ENCODE measurements at places on chromosomes 7 and 10.

- peak; percentile 24 for DNase-seq
Observed at GRCh38 chr10:78960316-78960800, 108.4 kb upstream of the ZMIZ1 start.

GRCh38 chr7:45457591-45457990 lies 116.6 kb upstream of the ADCY1 start:
- no peak for DNase-seq

GRCh38 chr7:51187941-51188340 lies 128.7 kb downstream of the COBL start:
- DNase-seq = no peak

DNA sequence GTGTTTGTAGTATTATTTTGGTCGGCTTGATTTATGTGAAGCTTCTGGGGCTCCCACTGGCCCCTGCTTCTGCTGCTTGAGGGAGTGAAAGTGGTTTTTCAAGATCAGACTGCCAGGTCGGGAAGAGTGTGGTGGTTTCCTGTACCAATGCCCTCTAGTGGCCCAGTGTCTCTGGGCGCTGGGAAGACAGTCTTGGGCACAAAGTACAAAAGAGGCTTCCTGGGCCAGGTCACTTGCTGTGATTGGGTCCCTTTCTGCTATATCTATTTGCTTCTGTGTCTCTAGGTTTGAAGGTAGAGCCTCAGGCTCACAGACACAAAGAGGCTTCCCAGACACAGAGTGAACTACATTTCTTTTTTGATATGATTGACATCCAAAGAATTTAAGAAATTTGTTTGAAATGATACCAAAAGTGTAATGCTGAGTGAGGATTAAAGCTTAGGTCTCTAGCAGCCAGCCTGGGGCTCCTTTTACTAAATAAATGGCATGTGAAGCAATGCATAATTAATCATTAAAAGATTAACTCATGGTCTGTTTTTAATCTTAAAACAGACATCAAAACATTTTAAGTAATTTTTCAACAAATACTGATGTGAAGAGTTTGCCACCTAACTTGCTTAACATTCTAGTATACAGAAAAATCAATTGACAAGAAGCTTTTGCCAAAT lies 36.3 kb downstream of the ABCB1 start:
- DNase-seq = peak; percentile 32

- no peak for DNase-seq
Observed at GRCh38 chr10:68046642-68047041, 28.4 kb downstream of the HERC4 start.

GRCh38 chr10:100553929-100554328 lies 18.2 kb downstream of the HIF1AN start:
- DNase-seq = no peak

DNA sequence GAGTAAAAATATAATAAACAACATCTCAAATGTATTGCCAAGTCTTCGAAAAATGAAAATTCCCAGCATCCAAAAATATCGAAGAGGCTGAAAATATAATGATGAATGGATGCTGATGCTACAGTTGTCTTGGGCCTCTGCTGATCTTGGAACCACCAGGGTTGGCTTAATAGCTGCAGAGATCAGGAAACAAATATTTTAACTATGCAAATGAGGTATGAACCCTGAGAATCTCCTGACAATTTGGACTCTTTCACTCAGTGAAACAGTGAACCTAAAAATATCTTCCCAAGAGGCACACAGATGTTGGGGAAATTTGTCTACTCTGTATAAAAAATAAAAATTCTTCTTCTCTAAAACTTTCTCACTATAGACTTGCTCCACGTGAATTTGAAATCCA lies 97.7 kb upstream of the EGFR start:
- DNase-seq = no peak

GRCh38 chr7:141911391-141911790 lies 4.8 kb upstream of the OR9A4 start:
- no peak for DNase-seq

GRCh38 chr7:157469181-157470016 lies 132.6 kb downstream of the DNAJB6 start:
- DNase-seq = no peak

DNA sequence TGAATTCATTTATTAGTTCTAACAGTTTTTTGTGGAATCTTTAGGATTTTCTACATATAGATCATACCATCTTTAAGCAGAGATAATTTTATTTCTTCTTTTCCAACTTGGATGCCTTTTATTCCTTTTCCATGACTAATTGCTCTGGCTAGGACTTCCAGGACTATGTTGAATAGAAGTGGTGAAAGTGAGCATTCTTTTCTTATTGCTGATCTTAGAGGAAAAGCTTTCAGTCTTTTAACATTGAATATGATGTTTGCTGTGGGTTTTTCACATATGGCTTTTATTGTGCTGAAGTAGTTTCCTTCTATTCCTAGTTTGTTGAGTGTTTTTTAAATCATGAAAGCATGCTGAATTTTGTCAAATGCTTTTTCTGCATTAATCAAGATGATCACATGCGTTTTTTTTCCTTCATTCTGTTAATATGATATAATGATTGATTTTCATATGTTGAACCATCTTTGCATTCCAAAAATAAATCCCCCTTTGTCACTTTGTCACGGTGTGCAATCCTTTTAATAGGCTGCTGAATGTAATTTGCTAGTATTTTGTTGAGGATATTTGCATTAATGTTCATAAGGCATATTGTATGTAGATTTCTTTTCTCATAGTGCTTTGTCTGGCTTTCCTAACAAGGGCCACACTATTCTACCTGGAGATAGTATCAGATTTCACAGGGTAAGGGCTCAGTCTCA lies 92.9 kb downstream of the ZNF467 start:
- DNase-seq = peak; percentile 19

GRCh38 chr7:138248609-138249008 lies 172.3 kb downstream of the AKR1D1 start:
- peak; percentile 39 for DNase-seq

- no peak for DNase-seq
Observed at GRCh38 chr7:41699516-41699915, 3.4 kb downstream of the INHBA start.

GRCh38 chr10:114930320-114930719 lies 7.7 kb upstream of the TRUB1 start:
- no peak for DNase-seq

GRCh38 chr10:60032723-60033122 lies 126.4 kb upstream of the CCDC6 start:
- peak; percentile 19 for DNase-seq

GRCh38 chr7:29019896-29020295 lies 61.8 kb upstream of the TRIL start:
- no peak for DNase-seq

DNA sequence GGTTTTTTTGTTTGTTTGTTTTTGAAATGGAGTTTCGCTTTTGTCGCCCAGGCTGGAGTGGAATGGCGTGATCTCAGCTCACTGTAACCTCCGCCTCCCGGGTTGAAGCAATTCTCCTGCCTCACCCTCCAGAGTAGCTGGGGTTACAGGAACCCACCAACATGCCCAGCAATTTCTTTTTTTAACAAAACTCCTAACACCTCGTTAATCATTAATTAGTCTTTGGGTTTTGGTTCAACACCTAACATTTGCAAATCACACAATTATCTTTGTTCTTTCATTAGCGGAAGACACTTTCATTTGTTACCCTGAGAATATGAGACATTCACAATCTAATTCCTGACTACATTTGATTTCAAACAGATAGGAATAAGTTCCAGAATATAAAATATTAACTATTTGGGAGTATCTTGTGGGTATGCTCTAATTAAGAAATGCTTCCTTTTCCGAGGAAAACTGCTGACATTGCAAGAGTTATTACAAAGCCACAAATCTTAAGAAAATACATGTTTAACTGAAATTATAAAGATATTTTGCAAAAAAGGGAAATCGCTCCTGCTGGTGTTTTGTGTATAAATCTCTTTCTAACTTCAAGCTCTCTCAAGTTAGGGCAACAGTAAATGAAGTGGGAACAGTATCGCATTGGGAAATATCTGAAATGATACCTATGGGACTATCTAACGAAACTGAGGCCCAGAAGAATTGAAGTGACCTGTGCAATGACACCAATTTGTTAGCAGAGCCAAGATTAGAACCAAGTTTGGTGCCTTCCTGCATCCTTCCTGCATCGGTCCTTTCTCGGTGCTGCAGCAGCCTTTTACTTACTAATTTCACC lies 1.2 kb upstream of the LSM8 start:
- DNase-seq = no peak

DNA sequence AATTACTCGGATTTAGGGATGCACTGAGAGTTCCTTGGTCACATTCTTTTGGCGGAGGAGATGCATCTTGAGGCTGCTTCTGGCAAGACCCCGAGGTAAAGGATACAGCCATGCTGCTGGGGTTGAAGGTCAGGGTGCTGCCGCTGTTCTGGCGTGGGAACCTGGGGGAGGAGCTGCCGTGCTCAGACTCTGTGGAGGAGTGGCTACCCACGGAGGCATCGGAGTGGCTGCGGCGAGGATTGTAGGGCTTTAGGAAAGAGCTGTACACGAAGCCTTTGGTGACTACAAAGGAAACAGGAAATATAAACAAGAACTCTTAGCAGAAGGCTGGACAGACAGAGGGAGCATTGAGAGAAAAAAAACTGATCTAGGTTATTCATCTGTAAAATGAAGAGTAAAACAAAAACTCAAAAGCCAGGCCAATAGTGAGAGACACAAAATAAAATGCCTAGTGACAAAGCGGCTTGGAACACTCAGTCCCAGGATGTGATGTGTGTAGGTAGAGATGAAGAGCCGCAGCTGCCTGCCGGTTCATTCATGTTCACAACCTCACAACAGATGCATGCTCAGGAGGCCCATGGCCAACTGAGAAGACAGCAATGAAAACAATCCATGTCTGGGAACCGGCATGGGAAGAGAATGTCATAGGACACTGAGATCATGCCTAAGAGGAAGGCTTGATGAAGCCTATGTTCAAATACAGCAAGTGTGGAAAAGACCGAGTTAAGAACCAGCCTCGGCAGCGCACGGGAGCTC lies 97.8 kb downstream of the ABCC2 start:
- no peak for DNase-seq

- no peak for DNase-seq
Observed at GRCh38 chr10:42937649-42938180, 139.2 kb upstream of the RET start.

- no peak for DNase-seq
Observed at GRCh38 chr10:87798082-87798481, 19.9 kb downstream of the ATAD1 start.

DNA sequence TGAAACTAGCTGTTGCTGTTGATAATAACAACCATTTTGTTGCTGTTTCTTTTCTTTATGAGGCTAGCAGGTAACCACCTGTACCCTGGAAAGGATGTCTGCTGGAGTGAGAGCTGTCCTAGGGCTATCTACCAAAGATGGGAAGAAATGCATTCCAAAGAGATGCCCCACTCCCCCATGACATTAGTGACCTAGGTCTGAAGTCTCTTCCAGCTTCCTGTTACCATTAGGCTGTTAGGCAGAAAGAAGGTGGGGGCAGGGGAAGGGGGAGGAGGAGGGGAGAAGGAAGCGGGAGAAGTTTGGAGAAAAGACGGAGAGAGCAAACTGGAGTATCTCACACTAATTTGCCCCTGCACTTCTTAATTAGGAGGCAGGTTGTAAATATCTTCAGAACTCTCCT lies 118.5 kb downstream of the ABLIM1 start:
- no peak for DNase-seq

- DNase-seq = no peak
Observed at GRCh38 chr7:1647961-1648672, 22.0 kb upstream of the ELFN1 start.

GRCh38 chr7:143323653-143324052 lies 7.7 kb downstream of the CLCN1 start:
- DNase-seq = no peak

GRCh38 chr10:851901-852300 lies 79.6 kb downstream of the LARP4B start:
- no peak for DNase-seq

DNA sequence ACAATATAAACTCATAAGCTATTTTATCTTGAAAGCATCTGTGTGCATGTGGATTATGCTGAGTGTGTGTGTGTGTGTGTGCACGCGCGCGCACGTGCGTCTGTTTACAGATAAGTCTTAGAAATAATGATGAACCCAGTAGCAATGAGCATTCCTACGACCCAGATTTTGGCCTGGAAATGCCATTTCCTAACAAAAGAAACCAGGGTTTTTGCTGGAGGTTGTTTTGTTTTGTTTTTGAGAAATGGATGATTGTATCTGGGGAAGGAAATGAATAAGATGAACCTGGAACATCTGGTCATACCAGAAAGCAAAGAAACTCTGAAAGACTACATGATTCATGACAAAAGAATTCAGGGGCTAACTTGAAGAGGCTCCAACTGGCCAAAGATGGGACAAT lies 22.1 kb upstream of the LMOD2 start:
- peak; percentile 63 for DNase-seq

DNA sequence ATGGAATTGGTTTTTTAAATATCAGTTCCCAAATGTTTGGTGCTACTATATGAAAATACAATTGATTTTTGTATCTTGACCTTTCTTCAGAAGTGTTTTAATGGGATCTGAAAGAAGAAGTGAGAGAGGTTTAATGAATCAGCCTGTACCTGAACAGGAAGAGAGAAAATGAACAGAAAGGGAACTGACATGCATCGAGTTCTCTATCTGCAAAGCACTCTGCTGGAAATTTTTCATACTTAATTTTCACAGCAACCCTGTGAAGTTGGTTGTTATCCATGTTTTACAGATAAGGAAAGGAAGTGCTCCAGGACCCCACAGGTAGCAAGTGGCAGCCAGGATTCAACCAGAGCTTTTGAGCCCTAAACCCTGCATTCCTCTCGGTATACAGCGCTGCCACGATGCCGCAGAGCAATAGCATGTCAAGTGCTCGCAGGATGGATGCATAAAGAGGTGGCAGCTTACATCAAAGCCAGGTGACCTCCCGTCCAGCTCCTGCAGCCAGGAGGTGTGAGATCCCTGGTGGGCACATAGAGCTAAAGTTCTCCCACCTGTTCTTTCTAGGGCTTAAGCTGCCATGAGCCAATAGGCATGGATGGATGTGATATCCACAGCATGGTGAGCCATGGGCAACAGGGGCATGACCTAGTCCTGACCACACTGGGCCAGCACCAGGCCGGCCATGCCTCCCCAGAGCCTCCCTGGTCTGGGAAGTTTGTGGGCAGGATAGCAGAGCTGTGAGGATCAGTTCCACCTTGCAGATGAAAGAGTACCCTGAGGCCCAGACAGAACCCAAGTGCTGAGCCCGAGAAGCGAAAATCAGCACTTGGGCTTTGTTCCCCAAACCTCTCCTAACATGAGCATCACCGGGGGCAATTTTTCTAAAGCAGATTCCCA lies 57.2 kb downstream of the CALML3 start:
- no peak for DNase-seq

DNA sequence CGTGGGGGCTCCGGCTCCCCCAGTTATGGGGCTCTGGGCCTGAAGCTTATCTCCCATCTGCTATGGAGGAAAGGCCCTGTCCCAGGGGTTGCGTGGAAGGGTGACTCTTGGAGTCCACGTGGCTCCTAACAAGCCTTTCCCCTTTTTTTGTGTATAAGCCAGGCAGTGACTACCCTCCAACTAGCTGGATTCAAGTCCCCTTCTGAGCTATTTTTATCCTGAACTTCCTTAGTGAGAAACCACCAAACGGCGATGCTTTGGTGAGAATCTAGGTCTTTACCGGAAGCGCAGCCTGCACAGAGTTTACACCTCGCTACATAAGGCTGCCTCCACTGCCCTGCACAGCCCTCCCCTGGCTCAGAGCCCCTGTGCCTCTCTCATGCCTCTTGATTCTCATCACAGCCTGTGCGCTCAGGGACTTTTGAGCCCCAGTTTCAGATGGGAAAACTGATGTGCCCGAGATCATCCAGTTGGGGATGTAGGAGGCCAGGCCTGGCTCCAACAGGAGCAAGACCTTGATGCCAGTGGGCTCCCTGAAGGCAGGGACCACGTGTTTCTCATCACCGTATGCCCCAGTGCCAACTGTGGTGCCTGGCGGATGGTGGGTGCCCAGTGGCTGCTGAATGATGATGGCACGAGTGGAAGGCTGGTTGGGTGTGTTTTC lies 102.3 kb upstream of the PPIF start:
- DNase-seq = no peak

GRCh38 chr7:26480156-26480555 lies 188.5 kb downstream of the SNX10 start:
- no peak for DNase-seq

Data from NCI-H226 (cell line).